Fibroblast of pulmonary artery (primary cell): ENCODE measurements at places on chromosomes 2 and 18.

GRCh38 chr18:36205166-36205565 is 17.9 kb downstream of the MOCOS start:
- DNase-seq, result no peak

GRCh38 chr2:182921234-182921633 is 54.8 kb upstream of the FRZB start:
- no peak for DNase-seq

GRCh38 chr2:57965961-57966360 is 80.6 kb upstream of the VRK2 start:
- no peak for DNase-seq

DNA sequence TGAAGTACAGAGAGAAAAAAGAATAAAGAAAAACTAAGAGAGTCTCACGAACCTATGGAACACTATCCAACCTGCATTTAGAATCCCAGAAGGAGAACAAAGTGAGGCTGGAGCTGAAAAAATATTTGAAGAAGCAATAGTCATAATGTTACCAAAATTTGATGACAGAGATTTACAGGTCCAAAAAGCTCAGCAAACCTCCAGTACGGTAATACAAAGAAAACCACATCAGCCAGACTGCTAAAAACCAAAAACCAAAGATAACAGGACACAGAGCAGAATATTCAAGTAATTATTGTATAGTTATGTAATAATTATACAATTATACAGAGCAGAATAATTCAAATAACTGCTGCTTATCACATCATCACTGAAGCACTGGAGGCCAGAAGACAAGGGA is 23.7 kb downstream of the ATL2 start:
- no peak for DNase-seq

- DNase-seq, result no peak
Measured at GRCh38 chr2:203880557-203881125, 13.1 kb downstream of the CTLA4 start.

- no peak for DNase-seq
Measured at GRCh38 chr2:4175343-4175742, 472.0 kb downstream of the DCDC2C start.

DNA sequence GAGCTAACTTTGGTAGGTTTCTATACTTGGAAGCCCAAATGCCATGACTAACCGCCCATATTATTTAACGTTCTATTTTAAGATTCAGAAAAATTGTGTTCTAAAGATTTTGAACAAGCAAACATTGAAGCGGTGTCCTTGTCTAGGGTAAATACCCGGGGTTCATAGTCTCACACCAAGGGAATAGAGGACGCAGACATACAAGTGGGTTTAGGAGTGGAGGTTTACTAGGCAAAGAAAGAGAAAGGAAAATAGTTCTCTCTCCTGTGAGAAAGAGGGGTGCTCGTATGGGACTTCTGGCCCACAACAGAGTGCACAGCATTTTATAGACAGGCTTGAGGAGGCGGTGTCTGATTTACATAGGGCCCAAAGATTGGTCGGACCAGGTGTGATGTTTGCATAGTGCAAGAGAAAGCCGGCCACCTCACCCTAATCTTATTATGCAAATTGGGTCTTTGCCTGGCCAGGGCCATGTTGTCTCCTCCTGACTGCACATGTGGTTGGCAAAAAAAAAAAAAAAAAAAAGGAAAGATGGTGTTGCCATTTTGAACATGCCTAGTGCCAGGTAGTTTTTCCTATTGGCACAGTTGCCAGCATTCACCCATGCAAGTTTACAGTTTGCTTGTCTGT is 1062.6 kb downstream of the LRP1B start:
- no peak for DNase-seq

DNA sequence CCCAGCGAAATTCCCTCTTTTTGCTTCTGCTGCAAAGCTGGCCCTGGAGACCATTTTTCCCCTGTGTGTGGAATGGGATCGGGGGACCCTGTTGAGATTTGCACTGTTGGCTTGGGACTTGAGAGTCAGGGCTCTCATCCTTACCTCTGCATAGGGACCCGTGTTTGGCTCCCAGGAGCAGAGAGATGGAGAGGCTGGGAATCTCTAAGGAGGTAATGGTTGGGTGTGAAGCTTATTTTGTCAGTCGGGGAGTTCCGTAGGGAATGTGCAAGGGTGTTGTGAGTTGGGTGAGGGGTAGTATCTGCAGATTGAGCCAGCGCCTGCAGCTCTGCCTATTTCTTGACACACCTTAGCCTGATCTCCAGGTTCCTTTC is 4.5 kb downstream of the GATA6 start:
- peak; percentile 48 for DNase-seq
